ENCODE measurements at places on chromosomes 6 and 20. TPM values are rescaled to one million over a fixed set of nuclear protein-coding genes. Genes with fewer than 3 reads are reported as not detected.

DNA sequence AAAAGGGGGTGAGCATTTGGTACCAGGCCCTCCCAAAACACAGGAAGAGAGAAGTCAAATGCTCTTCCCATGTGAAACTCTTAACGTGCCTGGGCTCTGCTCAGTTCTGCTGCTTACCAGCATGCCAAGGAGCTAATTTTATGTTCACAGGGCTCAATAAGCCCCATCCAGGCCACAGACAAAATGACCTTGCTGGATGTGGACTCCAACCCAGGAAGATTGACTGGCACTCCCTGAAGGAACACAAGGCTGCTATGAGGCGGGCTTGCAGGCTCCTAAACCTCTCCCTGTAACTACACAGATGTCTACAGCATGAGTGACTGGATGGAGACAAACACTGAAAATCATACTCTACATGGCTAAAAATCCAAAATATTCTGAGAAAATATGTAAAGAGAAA, 50.6 kb downstream of the CHD6 start:
- peaks cover 4% of the 10 kb centered on the region for H3K27me3 ChIP-seq
- DNase-seq: no peak
- H3K36me3 ChIP-seq: no peaks in the 10 kb centered on the region
- peaks cover 6% of the 10 kb centered on the region for H3K4me1 ChIP-seq
- H3K27ac ChIP-seq: no peak overlapping the region

GRCh38 chr6:150652848-150653613, 53.3 kb downstream of the PLEKHG1 start:
- H3K36me3 ChIP-seq: no peaks in the 10 kb centered on the region
- no peak for DNase-seq
- no peak overlapping the region for H3K27ac ChIP-seq
- no peaks in the 10 kb centered on the region for H3K4me1 ChIP-seq

- H3K4me1 ChIP-seq: peaks cover 30% of the 10 kb centered on the region
- peak overlapping the region; percentile 14 for H3K27ac ChIP-seq
- H3K27me3 ChIP-seq: no peaks in the 10 kb centered on the region
- H3K4me3 ChIP-seq: no peak overlapping the region
- no peak for DNase-seq
Observed at GRCh38 chr20:36634342-36634741, 11.7 kb downstream of the SLA2 start.

GRCh38 chr6:21992178-21992967, 304.5 kb downstream of the PRL start:
- H3K4me3 ChIP-seq: no peak overlapping the region
- H3K4me1 ChIP-seq: peaks cover 10% of the 10 kb centered on the region
- H3K36me3 ChIP-seq: no peaks in the 10 kb centered on the region

The KCNG1 gene
- total RNA-seq: 3.1 TPM
